ENCODE measurements at places on chromosomes 12 and 14.

- DNase-seq: no peak
Observed at GRCh38 chr14:95901054-95901453, 24.4 kb downstream of the TUNAR start.

GRCh38 chr12:104475271-104475670, 18.5 kb downstream of the CHST11 start:
- DNase-seq: no peak

- DNase-seq: no peak
Observed at GRCh38 chr14:100988956-100989355, 85.4 kb upstream of the RTL1 start.

DNA sequence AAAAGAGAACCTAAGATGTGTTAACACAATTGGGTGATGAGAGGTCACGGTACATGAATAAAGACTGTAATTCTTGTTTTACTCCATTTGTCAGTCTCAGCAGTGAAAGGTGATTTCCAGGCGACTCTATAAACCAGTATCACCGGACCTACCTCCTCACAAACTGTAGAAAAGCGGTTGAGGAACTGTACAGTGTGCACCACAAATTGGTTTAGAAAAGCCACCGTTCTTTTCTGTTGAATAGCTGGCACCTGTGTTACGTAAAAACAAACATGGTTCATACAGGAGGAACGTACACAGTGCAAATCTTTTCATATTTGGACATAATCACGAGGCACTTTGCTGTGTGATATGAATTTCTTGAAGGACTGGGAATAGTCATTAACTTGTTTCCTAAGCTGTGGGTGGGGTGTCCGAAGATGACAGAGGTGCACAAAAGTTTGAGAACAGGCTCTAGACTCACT, 663 bp downstream of the WASHC3 start:
- no peak for DNase-seq

- DNase-seq: no peak
Observed at GRCh38 chr14:23302290-23303225, at the start of gene PPP1R3E. PPP1R3E (minus strand) TSS chr14:23302859; CDS start chr14:23302576, 283 bp downstream.

DNA sequence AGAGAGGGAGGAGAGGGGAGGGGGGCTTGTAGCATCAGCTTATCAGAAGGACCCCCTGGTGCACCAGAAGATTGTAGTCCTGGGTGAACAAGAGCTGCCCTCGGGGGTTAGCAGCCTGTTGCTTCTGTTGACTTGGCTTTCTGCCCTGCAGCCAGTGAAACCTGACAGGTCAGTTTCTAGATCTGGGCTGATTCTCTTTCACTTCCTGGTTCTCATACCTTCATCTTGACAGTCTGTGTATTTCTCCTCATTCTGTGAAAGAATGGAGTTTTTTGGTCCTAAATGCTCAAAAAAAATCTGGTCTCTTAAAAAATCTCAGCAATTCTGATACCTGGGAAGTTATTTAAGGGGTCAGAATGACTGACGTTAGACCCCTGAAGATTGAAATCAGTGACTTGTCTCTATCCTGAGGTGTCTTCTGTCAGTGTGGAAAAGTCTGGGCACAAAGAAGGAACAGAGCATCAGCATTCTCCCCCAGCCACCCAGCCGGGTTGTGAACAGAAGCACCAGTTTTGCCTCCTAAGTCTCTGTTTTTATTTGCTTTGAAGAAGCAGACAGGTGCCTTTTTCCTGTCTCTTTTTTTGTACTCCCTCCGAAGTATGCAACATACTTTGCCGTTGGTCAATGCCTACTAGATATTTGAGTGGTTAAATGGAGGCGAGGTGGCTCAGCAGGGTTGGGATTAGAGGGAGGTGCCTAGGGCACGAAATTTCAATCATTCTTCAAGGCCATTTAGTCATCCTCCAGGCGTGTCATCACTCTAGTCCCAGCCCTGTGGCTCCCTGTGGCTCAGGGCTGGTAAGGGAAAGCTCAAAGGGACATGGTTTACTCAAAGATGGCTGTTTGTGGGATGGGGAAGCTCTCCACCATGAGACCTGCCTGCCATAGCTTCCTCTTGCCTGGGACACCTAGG, 24.0 kb downstream of the TTC9 start:
- peak; percentile 89 for DNase-seq

GRCh38 chr14:76007852-76008251, 22.3 kb downstream of the IFT43 start:
- DNase-seq: no peak

GRCh38 chr14:22519877-22520685, 68.9 kb downstream of the DAD1 start:
- DNase-seq: no peak

GRCh38 chr12:118220702-118221101, 84.8 kb downstream of the PEBP1 start:
- DNase-seq: no peak

- no peak for DNase-seq
Observed at GRCh38 chr14:88029500-88029899, 24.6 kb downstream of the GPR65 start.

- DNase-seq: no peak
Observed at GRCh38 chr12:126163984-126164383, 1098.7 kb downstream of the AACS start.

- DNase-seq: no peak
Observed at GRCh38 chr14:20706657-20707355, 18.2 kb downstream of the ANG start.

DNA sequence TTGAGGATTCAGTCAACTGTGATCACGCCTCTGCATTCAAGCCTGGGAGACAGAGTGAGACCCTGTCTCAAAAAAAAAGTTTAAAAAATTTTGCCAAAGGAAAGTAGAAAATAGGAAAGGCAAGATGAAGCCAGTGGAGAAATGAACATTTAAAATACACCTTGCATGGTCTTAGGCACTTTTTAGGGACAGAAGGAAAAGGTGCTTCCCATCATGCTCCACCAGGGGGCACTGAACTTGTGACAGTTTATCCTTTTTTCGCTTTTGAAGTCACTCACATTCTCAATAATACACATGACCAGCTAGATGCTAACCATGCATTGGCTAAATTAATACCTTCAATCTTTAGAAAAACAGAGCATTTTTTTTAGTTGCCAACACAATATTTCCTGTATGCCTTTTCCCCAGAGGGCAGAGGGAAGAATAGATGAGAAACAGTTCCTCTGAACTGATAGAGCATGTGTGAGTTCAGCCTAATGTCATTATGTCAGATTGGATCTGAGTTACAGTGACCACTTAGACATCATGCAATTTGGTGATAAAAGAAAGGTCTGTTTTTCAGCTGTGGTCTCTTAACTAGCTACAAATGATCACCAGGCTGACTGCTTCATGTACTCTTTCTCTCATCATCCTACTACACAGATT, 221.8 kb upstream of the SSTR1 start:
- no peak for DNase-seq

DNA sequence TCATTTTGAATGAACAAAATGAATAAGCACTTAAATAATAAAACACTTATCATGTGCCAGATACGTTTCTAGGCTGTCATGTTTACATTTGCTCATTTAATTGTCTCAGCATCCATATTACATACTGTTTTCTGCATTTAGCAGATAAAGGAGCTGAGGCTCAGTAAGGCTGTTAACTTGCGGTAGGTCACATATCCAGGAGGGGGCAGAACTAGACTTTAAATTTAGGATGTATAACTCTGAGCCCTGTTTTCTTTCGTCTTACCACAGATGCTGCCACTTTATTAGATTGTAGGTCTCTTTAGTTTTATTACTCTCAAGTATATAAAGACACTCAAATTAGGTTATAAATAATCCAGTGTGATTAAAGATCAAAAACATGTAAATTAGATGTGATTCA, 17.7 kb downstream of the IRAK4 start:
- DNase-seq: no peak

GRCh38 chr12:100163416-100164152, 20.9 kb upstream of the BLTP3B start:
- peak; percentile 81 for DNase-seq

GRCh38 chr12:104463368-104463767, 6.6 kb downstream of the CHST11 start:
- no peak for DNase-seq

GRCh38 chr12:43333644-43334043, 218.4 kb downstream of the ADAMTS20 start:
- no peak for DNase-seq

DNA sequence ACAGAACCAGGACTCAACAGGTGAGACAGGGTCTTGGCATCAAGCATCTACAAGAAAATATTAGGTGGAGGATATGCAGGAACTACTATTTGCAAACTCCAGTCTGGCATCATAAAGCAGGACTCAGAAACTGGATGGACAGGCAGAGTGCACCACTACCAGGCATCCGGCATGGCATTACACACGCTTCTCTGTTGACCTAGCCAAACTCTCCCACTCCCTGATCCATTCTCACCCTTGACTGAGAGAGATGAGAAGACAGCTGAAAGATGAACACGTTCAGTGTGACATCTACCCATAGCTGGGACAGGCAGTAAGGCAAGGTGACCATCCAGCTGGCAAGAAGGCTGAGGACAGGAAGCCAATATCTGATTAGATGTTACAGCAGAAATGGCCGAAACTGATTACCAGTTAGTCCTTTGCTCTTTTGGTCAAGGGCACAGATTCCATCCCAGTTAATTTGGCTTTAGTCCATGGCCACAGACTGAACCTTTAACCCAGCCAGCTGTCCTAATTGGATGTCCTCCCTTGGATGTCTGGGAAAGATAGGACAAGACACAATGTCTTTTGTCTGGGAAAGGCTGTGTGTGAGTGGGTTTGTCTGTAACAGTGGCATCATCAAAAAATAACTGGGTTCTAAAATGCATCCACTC, 71.6 kb downstream of the BBS10 start:
- DNase-seq: no peak

DNA sequence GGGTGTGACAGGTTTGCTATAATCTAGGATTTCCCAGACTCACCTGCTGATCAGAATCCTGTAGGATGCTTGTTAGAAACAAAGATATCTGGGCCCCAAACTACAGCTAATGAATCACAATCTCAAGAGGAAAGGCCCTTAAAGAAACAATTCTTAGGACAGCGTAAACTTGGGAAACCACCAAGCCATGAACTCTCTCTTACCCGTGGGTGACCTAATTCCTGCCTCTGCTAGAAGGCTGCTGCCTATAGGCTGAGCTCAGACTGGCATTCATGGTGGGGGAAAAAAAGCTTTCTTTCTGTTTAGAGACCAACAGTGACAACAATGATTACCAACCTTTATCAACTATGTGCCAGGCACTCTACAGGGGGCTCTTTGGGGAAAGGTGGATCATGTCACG, 213.9 kb upstream of the FKBP4 start:
- no peak for DNase-seq

DNA sequence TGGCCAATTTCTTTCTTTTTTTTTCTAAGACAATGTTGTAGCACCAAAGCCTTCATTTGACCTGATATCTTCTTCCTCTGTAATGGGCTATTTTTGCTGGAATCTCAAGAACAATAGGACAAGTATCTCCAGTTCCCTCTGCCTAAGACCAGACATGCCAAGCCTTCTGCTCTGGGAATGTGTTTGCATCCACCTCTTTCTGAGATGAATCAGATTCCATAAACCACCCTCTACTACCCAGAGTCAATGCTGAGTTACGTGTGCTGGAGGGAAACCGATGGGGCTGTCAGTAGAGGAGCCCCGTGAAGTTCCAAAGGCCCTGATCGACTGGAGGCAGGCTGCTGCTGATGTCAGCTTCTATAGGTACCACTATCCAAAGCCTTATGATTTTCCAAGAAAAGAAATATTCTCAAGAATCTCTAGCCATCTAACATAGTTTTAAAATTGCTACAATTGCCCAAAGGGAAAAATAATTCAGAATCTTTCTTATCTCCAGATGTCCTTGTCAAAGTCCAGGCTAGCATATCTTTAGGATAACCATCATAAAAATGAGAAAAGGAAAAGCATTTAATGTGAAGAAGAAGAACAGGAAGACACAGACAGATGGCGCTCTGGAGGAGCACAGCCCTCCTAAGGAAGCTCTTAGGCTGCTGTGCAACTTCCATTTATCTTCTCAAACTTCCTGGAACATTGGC, 101.9 kb downstream of the SLC8A3 start:
- DNase-seq: no peak

DNA sequence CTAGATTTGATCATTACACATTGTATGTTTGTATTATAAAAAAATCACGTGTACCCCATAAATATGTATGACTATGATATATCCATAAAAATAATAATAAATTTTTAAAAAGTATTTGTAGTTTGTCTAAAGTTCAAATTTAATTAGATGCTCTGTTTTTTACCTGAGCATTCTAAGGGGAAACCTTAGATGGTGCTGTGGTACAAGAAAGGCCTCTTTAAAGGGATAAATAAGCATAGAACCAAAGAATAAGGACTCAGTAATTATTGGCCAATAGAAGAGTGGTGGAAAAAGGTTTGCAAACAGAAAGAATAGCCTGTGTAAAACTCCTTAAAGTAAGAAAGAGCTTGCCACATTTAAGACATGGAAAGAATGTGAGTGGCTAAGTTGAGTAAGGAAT, 580.1 kb upstream of the SEL1L start:
- no peak for DNase-seq

- DNase-seq: no peak
Observed at GRCh38 chr14:43155258-43155657, 1351.8 kb downstream of the FSCB start.

GRCh38 chr12:4178424-4179170, 95.0 kb upstream of the CCND2 start:
- no peak for DNase-seq

DNA sequence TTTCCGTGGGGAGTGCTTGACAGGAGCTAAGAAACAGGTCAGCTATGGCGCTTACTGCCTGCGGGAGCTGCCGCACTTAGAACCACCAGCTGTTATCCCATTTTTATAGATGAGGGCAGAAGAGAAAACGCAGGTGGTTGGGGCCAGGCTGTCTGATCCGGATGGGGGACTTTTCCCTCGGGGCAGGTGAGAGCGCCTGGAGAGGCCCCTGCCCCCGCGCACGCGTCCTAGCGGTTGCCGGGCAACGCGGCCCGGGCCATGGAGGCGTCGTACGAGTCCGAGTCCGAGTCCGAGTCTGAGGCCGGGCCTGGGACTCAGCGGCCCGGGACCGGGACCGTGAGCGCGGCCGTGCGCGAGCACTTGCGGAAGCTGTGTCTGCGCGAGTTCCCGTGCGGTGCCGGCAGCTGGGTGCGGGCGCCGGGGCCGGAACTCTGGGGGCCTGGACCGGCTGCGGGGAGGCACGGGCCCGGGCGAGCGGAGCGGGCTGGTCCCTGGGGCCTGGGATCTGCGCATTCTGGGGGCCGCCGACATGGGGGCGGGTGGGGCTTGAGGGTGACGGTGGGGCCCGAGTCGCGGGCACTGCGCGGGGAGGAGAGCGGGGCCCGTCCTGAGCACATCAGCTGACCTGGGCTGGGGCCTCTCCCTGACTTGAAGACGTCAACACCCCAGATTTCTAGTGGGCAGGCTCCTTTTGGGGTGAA, at the start of gene LRRC43:
Gene LRRC43 (plus strand): TSS at position 237 of the 701 bp plus-strand sequence. CDS start 22 bp downstream, at position 259.
- no peak for DNase-seq
